Osteoblast (primary cell): ENCODE measurements at places on chromosomes 7 and 10. TPM values are rescaled to one million over a fixed set of nuclear protein-coding genes. Genes with fewer than 3 reads are reported as not detected.
A peak's percentile ranks its signal among the peaks of the same experiment; 100 is the strongest.

GRCh38 chr10:89086801-89087521, 96.4 kb downstream of the FAS start:
- no peaks in the 10 kb centered on the region for H3K36me3 ChIP-seq
- H3K27me3 ChIP-seq = no peaks in the 10 kb centered on the region
- H3K4me3 ChIP-seq = peak overlapping the region; percentile 54
- DNase-seq = peak; percentile 84

DNA sequence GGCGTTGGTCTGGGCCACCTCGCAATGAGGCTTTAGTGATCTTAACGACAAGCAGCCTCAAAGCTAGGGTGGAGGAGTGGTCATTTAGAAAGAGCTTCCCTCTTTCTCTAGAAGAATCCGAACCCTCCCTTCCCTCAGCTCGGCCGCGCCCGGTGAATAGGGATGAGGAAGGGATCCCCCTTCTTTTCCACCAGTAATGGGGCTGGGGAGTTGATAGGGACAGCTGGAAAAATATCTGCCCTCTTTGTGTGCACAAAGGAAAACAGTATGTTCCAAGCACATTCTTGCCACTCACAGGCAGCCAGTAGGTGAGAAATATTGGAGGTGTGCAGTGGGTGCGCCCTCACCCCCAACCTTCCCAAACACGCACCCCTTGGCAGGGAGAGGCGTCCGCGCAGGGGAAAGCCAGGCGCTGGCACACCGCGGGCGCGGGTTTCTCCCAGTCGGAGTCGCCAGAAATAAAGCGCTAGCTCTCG, 6.5 kb downstream of the DLX5 start:
- H3K4me1 ChIP-seq = peaks cover 36% of the 10 kb centered on the region
- H3K36me3 ChIP-seq = peaks cover 3% of the 10 kb centered on the region
- peak overlapping the region; percentile 76 for H3K4me3 ChIP-seq
- peak overlapping the region; percentile 76 for H3K27ac ChIP-seq

GRCh38 chr7:100799037-100799896, 28.1 kb downstream of the EPHB4 start:
- peaks cover 5% of the 10 kb centered on the region for H3K4me1 ChIP-seq
- H3K4me3 ChIP-seq = no peak overlapping the region
- no peaks in the 10 kb centered on the region for H3K36me3 ChIP-seq
- H3K27me3 ChIP-seq = peaks cover 6% of the 10 kb centered on the region
- DNase-seq = peak; percentile 85
- no peak overlapping the region for H3K27ac ChIP-seq

GRCh38 chr10:100827819-100828737, 82.7 kb downstream of the PAX2 start:
- no peak overlapping the region for H3K27ac ChIP-seq
- H3K27me3 ChIP-seq = peaks cover 92% of the 10 kb centered on the region
- H3K4me1 ChIP-seq = no peaks in the 10 kb centered on the region
- DNase-seq = peak; percentile 91

- H3K27me3 ChIP-seq = no peaks in the 10 kb centered on the region
- H3K4me1 ChIP-seq = no peaks in the 10 kb centered on the region
- no peaks in the 10 kb centered on the region for H3K36me3 ChIP-seq
- H3K27ac ChIP-seq = no peak overlapping the region
- no peak overlapping the region for H3K4me3 ChIP-seq
Measured at GRCh38 chr10:131242007-131242406, 69.5 kb downstream of the TCERG1L start.

Gene EBLN1
- not detected in 2 replicates for total RNA-seq

Gene OR13A1
- total RNA-seq = under 0.01 TPM in 1 of 2 replicates, not detected in the other

Gene INA
- 0.29 and 0.36 TPM in 2 replicates for total RNA-seq
